Activated gamma-delta T cell (primary cell): ENCODE measurements at places on chromosomes 6 and 20.

DNA sequence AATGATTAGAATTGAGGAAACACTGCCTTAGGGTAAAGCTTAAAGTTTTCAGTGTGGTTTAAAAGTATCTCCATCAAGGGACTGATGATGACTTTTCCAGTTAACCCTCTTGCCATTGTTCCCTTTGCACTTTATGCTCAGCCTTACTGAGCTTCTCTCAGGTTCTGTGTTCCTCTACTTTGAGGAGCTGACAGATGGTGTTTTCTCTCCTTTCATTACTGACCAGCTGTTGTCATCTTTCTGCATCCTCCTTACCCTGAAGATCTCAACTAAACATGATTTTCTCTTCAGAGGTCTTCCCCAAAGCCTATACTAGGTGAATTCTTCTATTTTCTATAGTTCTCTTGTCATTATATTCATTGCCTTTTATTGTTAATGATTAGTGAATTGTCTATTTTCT, 475.6 kb upstream of the SYNCRIP start:
- no peak for DNase-seq

GRCh38 chr6:26124781-26125685, 37.8 kb downstream of the HFE start:
- no peak for DNase-seq

- no peak for DNase-seq
These were observed 136.4 kb upstream of the KCNG1 start for GRCh38 chr20:51159303-51159702.

DNA sequence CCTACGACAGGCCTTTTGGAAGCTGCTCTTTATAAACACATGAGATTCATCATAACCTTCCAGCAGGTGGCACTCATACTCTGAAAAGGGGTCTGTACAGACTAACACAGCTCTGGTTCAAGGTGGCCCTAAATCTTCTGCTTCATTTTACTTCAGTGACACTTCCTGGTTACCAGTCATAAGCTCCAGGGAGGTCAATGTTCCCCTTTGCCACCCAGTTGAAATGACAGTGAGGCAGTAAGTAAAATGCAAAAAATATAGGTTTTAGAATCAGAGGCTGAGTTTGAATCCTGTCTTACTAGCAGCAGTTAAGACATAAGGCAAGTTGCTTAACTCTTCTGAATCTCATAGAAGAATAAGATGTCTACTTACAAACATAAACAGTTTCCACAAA, 132.8 kb downstream of the CDK19 start:
- DNase-seq: no peak

DNA sequence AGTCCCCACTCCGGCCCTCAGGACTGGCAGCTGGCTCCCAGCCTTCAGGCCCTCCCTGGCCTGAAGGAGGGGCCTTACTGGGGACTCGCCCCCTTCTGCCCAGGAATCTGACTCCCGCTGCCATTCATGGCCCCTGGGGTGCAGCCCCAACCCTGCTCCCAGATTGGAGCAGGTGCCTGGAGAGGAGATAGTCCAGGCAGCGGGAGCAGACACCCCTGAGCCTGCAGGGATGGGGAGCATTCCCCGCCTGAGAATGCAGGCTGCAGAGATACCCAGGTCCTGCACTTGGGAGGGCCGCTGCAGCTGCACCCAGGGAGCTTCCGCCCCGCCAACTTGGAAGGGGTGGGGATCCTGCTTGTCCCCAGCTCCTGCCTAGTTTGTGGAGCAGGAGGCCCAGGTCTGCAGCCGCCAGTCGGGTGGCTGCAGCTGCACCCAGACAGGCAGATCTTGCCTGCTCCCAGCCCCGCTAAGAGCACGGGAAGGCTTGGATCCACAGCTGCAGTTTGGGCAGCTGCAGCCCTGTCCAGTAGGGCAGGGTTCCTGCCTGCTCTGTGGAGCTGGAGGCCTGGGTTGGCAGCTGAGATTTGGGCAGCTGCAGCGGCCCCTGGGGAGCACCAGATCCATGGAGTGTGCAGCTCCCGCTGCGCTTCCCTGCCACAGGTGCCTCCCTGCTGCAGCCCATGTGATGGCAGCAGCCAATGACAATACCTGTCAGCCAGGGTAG, 5.2 kb downstream of the GTSF1L start:
- DNase-seq: no peak

GRCh38 chr6:39992861-39993622, 58.8 kb upstream of the MOCS1 start:
- DNase-seq: no peak

GRCh38 chr6:43768506-43768860, 1.5 kb upstream of the VEGFA start:
- no peak for DNase-seq

GRCh38 chr6:17640477-17640917, 40.4 kb downstream of the FAM8A1 start:
- no peak for DNase-seq

- DNase-seq: no peak
These were observed 359.5 kb upstream of the FLRT3 start for GRCh38 chr20:14696937-14697336.

- no peak for DNase-seq
These were observed 32.5 kb upstream of the DLGAP4 start for GRCh38 chr20:36273414-36274180.

GRCh38 chr6:48048451-48049146, 62.4 kb downstream of the PTCHD4 start:
- DNase-seq: no peak

GRCh38 chr20:63612276-63612931, 14.5 kb downstream of the GMEB2 start:
- no peak for DNase-seq

- no peak for DNase-seq
These were observed 38.2 kb downstream of the NOL7 start for GRCh38 chr6:13653296-13653695.

- no peak for DNase-seq
These were observed 148.9 kb downstream of the CEBPB start for GRCh38 chr20:50339466-50339901.

- DNase-seq: no peak
These were observed 571.8 kb upstream of the IMPG1 start for GRCh38 chr6:76644231-76644630.

DNA sequence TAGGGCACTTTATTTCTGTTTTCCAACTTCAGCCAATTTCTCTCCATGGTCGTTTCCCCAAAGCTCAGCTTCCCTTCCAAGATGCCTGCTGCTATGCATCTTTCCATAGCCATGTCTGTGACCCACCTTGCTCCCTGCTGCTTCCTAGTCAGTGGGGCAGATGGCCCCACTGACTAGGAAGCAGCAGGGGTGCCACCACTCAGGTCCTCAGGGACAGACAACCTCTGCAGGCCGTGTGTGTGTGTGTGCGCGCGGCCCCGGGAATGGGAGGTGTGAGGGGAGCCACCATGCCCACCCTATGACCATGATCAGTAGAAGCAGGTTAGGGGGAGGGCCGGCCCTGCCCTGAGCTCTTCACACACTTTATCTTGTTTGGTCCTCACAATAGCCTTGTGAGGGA, 2.7 kb upstream of the IP6K3 start:
- DNase-seq: no peak

DNA sequence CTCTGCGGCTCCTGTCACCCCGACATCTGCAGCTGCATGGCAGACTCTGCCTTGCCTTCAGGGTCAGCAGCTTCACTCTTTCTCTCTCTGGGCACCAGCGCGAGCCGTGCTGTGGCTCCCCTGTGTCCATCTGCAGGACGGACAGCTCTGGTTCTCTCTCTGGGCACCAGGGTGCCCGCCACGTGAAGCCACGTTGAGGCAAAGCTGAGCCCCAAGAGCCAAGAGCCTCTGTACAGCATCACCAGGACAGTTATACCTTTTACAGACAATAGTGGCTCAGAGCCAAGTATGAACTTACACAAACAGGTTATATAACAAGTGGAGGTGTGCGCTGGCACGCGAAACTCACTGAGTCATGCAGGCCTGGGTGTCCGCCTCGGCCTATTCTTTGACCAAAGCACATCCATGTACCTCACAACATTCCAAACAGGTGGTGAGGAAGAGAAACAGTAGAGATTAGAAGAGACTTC, 50.8 kb downstream of the FAM50B start:
- no peak for DNase-seq

DNA sequence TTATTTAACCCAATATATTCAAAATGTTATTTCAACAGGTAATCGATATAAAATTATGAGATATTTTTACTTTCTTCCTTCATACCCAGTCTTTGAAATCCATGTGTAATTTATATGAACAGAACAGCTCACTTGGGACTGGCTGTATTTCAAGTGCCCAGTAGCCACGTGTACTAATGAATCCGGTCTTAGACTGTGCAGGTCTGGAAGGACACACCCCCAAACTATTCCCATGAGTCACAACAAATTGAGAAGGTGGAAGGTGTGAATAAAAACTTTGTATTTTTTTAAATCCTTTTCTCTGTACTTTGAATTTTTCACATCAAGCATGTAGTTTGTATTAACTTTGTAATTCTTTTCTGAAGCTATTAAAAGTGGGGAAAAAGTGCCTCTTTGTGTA, 2.8 kb downstream of the UNC5CL start:
- DNase-seq: no peak

GRCh38 chr6:12294851-12295536, 4.8 kb downstream of the EDN1 start:
- no peak for DNase-seq

- no peak for DNase-seq
These were observed 252.8 kb upstream of the CDH4 start for GRCh38 chr20:60999250-60999649.

GRCh38 chr20:54268941-54269340, 61.1 kb downstream of the PFDN4 start:
- DNase-seq: no peak

GRCh38 chr6:141303907-141304306, 828.8 kb upstream of the GJE1 start:
- DNase-seq: no peak

GRCh38 chr6:53376661-53377226, 28.0 kb upstream of the ELOVL5 start:
- no peak for DNase-seq

DNA sequence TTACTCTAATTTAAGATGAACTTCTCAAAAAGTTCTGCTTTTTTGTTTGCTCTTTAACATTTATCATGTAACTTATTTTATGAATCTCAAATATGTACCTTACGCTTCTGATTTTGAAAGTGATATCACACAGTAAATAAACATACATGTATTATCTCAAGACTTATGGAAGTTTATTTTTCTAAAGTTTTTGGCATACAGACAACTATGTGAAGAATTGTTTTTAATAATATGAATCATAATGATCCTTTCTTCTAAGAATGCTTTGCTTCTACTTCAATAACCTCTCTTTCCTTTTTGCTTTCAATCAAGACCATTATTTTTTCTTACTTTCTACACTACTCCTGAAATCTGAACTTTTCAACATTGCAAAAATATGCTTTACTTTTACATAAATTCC, 816.4 kb downstream of the EYS start:
- DNase-seq: no peak

DNA sequence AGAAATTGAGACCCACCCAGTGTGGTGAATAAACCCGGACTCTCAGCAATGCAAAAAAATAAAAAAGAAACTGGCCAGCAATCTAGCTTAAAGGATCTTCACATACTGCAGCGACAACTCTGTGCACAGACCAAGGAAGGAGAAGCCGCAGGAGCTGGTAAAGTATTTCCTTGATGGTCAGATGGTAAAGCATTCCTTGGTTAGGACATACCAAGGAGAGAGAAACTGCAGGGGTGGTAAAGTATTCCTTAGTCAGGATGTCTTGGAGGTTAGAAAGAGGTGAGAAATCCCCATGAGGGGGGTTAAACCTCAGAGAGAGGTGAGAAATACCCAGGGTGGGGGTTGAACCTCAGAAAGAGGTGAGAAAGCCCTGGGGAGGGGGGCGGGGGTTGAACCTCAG, 86.8 kb downstream of the PLG start:
- DNase-seq: no peak

- no peak for DNase-seq
These were observed 252.8 kb upstream of the HS3ST5 start for GRCh38 chr6:114595591-114595990.

DNA sequence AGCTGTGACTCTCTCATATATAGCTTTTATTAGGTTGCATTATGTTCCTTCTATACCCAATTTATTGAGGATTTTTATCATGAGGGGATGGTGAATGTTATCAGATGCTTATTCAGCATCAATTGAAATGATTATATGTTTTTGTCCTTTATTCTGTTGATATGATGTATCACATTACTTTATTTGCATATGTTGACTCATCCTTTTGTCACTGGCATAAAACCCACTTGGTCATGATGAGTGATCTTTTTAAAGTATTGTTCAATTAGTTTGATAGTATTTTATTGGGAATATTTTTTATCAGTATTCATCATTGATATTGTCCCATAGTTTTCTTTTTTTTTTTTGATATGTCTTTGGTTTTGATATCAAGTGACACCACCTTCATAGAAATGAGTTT, 529.9 kb downstream of the MMUT start:
- no peak for DNase-seq

DNA sequence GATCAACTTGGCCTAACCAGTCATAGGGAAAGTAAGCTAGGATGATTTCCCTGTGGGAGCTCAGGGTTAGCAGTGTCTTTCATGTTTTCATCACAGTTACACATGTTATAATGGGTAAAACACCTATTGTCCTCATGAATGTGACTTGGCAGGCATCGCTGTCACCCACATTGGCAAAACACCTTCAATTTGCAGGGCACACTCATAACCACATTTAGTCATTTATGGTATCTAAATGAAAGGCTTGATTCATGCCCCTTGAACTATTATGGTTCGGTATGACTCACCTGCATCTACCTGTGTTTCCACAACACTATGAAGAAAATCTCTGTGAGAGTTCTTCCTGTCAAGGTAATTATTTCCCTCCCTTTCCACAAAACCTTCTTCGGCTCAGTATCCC, 49.2 kb downstream of the FRK start:
- DNase-seq: no peak

DNA sequence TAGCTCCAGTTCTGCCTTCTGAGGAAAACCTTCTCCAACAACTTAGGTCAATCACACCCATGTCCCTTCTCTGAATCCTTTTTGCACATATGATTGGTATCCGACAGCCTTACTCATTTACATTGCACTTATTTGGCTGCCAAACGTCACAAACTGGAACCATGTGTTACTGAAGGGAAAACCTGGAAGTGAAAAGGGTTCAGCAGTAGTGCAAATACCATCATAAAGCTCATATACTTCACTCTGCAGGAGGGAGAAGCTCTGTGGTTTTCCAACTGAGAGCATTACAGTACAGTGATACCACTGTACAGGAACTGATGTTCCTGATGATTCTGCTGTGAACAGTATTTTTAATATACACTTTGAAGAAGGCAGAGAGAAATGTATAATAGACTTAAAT, 87.8 kb downstream of the SLC16A10 start:
- no peak for DNase-seq
